ENCODE measurements at places on chromosomes 7 and 10. TPM values are rescaled to one million over a fixed set of nuclear protein-coding genes. Genes with fewer than 3 reads are reported as not detected.
A peak's percentile ranks its signal among the peaks of the same experiment; 100 is the strongest.

Gene INMT
- not detected for total RNA-seq

- peaks cover 7% of the 10 kb centered on the region for H3K4me1 ChIP-seq
- no peaks in the 10 kb centered on the region for H3K27me3 ChIP-seq
- no peaks in the 10 kb centered on the region for H3K36me3 ChIP-seq
- H3K27ac ChIP-seq, result no peak overlapping the region
- no peak for DNase-seq
- no peak overlapping the region for H3K4me3 ChIP-seq
Measured at GRCh38 chr10:110335314-110336064, 30.8 kb upstream of the SMNDC1 start.

GRCh38 chr10:30448092-30448491 lies 14.1 kb downstream of the MAP3K8 start:
- no peak overlapping the region for H3K4me3 ChIP-seq
- peaks cover 30% of the 10 kb centered on the region for H3K36me3 ChIP-seq
- H3K27ac ChIP-seq, result no peak overlapping the region
- H3K4me1 ChIP-seq, result no peaks in the 10 kb centered on the region

DNA sequence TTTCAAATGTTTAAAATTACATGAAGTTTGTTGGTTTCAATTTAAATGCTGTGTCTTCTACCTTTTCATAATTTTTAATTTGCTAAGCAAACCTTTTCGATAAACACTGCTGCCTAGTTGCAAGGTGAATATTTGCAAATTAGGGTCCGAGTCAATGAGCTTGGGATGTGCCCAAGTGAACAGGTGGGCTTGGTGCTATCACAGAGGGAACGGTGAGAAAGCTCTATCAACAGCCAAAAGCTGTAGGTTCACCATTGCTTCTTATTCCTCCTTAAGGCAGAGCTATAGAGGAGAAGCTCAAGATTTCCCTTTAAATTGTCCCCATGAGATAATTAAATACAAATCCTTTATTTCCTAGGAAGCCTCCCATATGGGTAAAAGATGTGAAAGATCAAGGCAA lies 245.3 kb upstream of the CELF2 start:
- no peak for DNase-seq
- no peaks in the 10 kb centered on the region for H3K4me1 ChIP-seq
- H3K27me3 ChIP-seq, result no peaks in the 10 kb centered on the region
- no peaks in the 10 kb centered on the region for H3K36me3 ChIP-seq

DNA sequence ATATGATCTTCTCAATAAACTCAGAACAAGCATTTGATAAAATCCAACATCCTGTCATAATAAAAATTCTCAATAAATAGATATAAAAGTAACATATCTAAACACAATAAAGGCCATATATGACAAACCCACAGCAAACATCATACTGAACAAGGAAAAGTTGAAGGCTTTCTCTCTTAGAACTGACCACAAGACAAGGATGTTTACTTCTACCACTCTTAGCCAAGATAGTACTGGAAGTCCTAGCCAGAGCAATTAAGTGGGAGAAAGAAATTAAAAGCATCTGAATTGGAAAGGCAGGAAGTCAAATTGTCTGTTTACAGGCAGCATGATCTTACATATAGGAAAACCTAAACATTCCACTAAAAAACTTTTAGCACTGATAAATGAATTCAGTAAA lies 510.9 kb downstream of the ANKRD7 start:
- no peaks in the 10 kb centered on the region for H3K36me3 ChIP-seq
- no peaks in the 10 kb centered on the region for H3K4me1 ChIP-seq
- H3K4me3 ChIP-seq, result no peak overlapping the region
- H3K27ac ChIP-seq, result no peak overlapping the region
- DNase-seq, result no peak

- no peak overlapping the region for H3K27ac ChIP-seq
- H3K4me1 ChIP-seq, result peaks cover 2% of the 10 kb centered on the region
- H3K36me3 ChIP-seq, result no peaks in the 10 kb centered on the region
Measured at GRCh38 chr7:49778731-49779270, 5.4 kb downstream of the VWC2 start.

DNA sequence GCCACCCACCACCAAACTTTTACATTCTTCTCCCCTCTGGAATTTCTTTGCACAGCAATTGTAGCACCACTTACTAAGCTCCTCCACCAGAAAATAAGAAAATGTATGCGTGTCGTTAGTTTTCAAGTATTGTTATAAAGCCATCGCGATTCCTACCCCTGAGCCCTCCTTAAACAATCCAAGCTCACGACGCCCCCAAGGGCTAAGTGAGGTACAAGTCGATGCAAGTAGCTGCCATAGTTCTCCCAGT lies 1.3 kb downstream of the FRAT2 start:
- no peaks in the 10 kb centered on the region for H3K27me3 ChIP-seq
- peaks cover 42% of the 10 kb centered on the region for H3K4me1 ChIP-seq
- no peak for DNase-seq
- peak overlapping the region; percentile 89 for H3K4me3 ChIP-seq
- peak overlapping the region; percentile 70 for H3K27ac ChIP-seq
- H3K36me3 ChIP-seq, result peaks cover 4% of the 10 kb centered on the region

DNA sequence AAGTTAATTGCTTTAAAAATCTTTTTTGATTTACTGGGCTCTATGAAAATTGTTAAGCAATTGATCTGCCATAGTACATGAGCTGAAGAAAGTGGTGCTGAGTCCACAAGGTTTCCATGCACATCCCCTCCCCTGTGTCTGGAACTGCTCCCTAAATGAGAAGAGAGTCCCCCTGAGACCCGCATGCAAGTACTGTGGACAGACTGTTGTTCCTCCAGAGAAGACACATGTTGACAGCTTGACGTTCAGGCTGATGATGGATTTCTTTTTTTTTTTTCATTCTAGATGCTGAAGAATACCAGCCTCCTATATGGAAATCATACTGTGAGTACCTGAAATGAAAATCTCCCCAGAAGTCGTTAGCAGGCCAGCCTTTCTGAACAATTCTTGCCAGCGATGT lies 159.8 kb downstream of the CHN2 start:
- H3K4me3 ChIP-seq, result no peak overlapping the region
- peaks cover 5% of the 10 kb centered on the region for H3K27me3 ChIP-seq
- no peaks in the 10 kb centered on the region for H3K36me3 ChIP-seq
- H3K4me1 ChIP-seq, result no peaks in the 10 kb centered on the region
- no peak for DNase-seq
- H3K27ac ChIP-seq, result no peak overlapping the region

DNA sequence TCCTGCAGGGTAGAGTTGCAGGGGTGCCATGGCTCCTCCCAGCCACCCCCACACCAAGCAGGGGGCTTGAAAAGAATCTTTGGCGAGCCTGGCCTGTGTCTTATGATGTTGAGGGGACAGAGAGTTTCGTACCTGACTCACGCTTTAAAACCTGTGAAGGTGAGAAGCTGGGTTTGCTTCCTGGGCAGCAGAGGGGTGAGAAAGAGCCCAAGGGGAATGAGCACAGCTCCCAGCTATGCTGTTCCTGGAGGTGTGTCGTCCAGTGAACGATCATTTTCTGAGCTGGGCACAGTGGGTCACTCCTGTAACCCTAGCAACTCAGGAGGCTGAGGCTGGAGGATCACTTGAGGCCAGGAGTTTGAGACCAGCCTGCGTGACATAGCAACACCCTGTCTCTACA lies 13.5 kb upstream of the ADRB1 start:
- no peaks in the 10 kb centered on the region for H3K36me3 ChIP-seq
- DNase-seq, result no peak
- H3K4me3 ChIP-seq, result no peak overlapping the region
- H3K4me1 ChIP-seq, result peaks cover 12% of the 10 kb centered on the region

GRCh38 chr7:95828824-95829790 lies 56.8 kb downstream of the DYNC1I1 start:
- no peaks in the 10 kb centered on the region for H3K27me3 ChIP-seq
- no peaks in the 10 kb centered on the region for H3K4me1 ChIP-seq
- DNase-seq, result no peak
- H3K4me3 ChIP-seq, result no peak overlapping the region

Gene CDC14C
- total RNA-seq, result not detected

Gene GIMAP8
- total RNA-seq, result 11.1 TPM

- DNase-seq, result no peak
- peaks cover 28% of the 10 kb centered on the region for H3K36me3 ChIP-seq
- peak overlapping the region; percentile 13 for H3K27ac ChIP-seq
- no peaks in the 10 kb centered on the region for H3K27me3 ChIP-seq
Measured at GRCh38 chr10:4834898-4835405, 8.9 kb downstream of the AKR1E2 start.

GRCh38 chr7:102306916-102307677 lies 20.4 kb downstream of the SH2B2 start:
- DNase-seq, result peak; percentile 24
- H3K27ac ChIP-seq, result no peak overlapping the region
- H3K36me3 ChIP-seq, result no peaks in the 10 kb centered on the region
- no peak overlapping the region for H3K4me3 ChIP-seq

All from activated naive CD8-positive, alpha-beta T cell treated with anti-CD3 and anti-CD28 coated beads for 36 hours (primary cell).